ENCODE measurements at places on chromosomes 12 and 14. TPM values are rescaled to one million over a fixed set of nuclear protein-coding genes. Genes with fewer than 3 reads are reported as not detected.

STK38L gene
- total RNA-seq = 23.9 TPM

AQP5 gene
- not detected for total RNA-seq

ZC3H10 gene
- total RNA-seq = 8.7 TPM

SERPINA1 gene
- 9.1 TPM for total RNA-seq

- no peaks in the 10 kb centered on the region for H3K36me3 ChIP-seq
- no peak for DNase-seq
- H3K27ac ChIP-seq = no peak overlapping the region
These were observed 187.5 kb upstream of the RTL1 start for GRCh38 chr14:101090976-101091375.

DNA sequence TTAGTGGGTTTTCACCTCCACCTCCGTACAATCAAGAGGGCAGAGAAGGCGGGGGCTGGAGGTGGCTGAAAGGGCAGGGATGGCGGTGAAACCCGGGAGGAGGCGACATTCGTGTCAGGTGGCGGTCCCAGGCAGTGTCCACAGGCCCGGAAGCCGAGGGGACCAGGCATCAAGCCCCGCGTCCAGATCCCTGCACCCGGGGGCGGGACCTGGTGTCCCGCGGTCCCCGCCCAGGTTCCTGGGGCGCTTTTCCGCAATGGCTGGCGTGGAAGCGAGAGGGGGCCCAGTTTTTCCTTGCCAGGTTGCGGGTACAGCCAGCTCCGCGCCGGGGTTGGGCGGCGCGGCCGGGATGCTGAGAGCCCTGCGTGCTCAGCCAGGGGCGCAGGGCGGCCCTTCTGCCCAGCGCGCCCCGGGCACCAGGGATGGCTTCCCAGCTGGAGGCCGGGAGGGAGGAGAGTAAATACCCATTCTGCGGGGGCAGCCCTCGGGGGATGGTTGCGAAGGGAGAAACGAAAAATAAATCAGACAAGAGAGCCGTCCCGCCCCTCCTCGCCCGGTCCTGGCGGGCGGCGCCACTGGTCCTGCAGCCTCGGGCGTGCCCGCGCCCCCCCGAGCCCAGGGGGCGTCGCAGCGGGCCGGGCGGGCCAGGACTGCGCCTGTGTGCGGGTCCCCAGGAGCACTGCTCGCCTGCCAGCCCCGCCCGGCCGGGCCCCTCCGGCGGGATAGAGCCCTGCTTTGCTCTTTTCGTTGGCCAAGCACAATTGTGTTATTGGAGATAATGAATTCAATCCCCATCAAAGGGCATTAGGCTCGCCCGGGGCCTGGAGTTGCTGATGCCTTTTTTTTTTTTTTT is 11.5 kb downstream of the FOXA1 start:
- H3K27me3 ChIP-seq = no peaks in the 10 kb centered on the region
- no peak for DNase-seq
- no peaks in the 10 kb centered on the region for H3K36me3 ChIP-seq
- peak overlapping the region; percentile 54 for H3K4me3 ChIP-seq
- peaks cover 5% of the 10 kb centered on the region for H3K4me1 ChIP-seq

DNA sequence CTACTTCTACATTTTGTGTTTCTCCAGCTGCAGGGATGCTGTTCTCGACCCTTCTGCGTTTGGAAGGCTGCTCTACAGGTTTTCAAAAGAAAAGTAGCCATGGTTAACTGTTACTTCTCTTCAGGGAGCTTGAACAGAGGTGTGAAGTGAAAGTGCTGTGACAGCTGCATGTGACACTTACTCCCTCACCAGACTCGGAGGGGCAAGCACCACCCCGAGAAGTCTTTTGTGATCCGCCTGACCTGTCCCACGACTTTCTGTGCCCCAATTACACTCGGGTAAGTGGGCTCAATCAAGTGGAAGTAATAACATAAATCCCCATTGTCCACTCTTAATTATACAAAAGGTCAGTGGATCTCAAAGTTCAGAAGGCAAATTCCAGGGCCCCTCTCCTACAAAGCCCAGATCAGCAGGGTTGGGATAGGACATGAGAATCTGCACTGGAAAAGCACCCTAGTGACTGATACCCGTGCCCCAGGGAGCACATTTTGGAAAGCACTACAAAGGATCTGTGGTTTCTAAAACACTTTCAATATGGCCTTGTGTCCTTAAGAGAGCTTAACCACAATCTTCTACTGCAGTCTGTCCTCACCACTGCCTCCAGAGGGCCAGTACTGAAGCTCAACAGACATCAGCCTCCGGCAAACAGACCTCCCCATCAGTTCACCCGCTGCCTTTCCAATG is 11.5 kb downstream of the FICD start:
- H3K27ac ChIP-seq = no peak overlapping the region
- DNase-seq = no peak
- H3K36me3 ChIP-seq = peaks cover 71% of the 10 kb centered on the region
- no peaks in the 10 kb centered on the region for H3K4me1 ChIP-seq

DNA sequence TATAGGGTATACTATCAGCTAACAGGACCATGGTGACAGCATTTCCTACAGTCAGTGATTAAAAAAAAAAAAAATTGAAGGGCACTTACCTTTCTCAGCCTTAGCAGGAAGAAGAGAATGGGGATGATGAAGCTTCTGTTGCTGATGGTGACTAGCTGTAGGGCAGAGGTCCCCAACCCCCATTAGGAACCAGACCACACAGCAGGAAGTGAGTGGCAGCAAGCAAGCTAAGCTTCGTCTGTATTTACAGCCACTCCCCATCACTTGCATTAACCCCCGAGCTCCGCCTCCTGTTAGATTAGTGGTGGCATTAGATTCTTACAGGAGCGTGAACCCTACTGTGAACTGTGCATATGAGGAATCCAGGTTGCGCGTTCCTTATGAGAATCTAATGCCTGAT is 91.3 kb upstream of the USP44 start:
- H3K4me3 ChIP-seq = no peak overlapping the region
- no peaks in the 10 kb centered on the region for H3K27me3 ChIP-seq
- H3K27ac ChIP-seq = no peak overlapping the region
- DNase-seq = no peak
- no peaks in the 10 kb centered on the region for H3K36me3 ChIP-seq

- H3K27me3 ChIP-seq = no peaks in the 10 kb centered on the region
- DNase-seq = no peak
- no peaks in the 10 kb centered on the region for H3K36me3 ChIP-seq
These were observed 83.3 kb downstream of the PUS7L start for GRCh38 chr12:43675048-43675904.

DNA sequence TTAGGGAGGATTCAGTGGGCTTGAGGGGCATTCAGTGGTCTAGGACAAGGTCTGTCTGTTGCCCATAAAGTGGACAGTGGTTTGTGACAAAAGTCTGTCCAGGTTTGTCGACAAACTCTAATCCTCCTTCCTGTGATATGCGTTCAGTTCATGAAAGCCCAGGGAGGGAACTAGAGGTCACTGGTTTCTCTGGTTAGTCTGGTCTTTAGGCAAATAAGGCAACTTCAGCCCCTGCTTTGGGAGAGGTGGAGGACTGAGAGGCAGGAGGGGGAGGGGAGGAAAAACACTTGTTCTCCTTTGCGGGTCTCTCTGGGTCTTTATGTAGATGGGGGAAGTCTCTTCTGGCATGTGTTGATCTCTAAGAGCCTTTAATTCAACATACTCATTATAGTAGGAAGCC is 235.1 kb upstream of the PWP1 start:
- H3K4me1 ChIP-seq = no peaks in the 10 kb centered on the region
- no peak overlapping the region for H3K27ac ChIP-seq
- no peak overlapping the region for H3K4me3 ChIP-seq
- peaks cover 2% of the 10 kb centered on the region for H3K27me3 ChIP-seq
